Non-pigmented ciliary epithelial cell (primary cell): ENCODE measurements at places on chromosomes 3 and 15.
A peak's percentile ranks its signal among the peaks of the same experiment; 100 is the strongest.

DNA sequence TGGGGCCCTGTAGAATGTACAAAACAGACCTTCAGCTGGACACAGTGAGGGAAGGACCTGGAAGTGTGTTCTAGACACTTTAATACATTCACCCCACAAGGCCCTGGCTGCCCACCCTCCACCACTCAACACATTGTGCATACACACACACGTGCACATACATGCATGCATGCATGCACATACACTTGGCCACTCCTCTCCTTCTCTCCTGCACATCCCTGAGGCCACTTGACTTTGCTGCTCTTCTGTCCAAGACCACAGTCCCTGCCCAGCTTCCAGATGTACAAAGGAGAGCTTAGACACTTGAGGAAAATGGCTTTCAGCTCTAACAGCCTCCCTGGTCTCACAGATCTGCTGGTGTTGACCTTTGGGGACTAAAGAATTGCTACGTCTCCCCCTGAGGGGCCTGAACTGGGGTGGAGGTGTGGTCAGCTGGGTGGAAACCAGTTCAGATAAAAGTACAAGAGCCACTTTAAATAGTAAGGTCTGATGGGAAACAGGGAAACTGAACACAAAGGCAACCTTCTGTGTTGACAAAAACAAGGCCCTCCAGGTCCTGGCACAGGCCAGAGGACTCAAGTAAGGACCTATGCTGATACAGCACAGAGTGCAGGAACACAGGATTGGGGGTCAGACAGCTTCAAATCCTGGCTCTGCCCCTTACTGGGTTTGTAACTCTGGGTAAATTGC is 24.8 kb upstream of the NOX5 start:
- no peak for DNase-seq

- DNase-seq: no peak
Observed at GRCh38 chr15:69999392-70000085, 98.2 kb downstream of the TLE3 start.

DNA sequence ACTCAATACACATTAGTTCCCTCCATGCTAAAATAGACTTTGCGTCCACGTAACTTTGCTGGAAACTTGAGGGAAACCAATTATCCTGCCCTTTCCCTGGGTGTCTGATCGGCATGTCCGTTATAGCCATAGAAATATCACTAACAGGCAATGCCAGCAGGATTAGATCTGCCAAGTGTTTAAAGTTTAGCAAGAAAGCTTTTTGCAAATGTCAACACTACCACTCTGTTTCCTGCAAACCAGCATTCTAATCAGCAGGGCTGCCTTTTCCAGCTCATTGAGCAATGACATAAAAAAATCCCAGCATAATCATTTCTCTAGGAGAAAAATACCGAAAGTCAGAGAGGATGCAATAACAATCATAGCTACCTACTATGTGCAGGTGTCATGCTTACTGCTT is 60.9 kb downstream of the NOX5 start:
- DNase-seq: no peak

- no peak for DNase-seq
Observed at GRCh38 chr15:71549697-71550096, 260.7 kb upstream of the NR2E3 start.

- no peak for DNase-seq
Observed at GRCh38 chr3:153357436-153357835, 195.4 kb downstream of the RAP2B start.

- no peak for DNase-seq
Observed at GRCh38 chr15:68278345-68278594, 725 bp downstream of the FEM1B start.

DNA sequence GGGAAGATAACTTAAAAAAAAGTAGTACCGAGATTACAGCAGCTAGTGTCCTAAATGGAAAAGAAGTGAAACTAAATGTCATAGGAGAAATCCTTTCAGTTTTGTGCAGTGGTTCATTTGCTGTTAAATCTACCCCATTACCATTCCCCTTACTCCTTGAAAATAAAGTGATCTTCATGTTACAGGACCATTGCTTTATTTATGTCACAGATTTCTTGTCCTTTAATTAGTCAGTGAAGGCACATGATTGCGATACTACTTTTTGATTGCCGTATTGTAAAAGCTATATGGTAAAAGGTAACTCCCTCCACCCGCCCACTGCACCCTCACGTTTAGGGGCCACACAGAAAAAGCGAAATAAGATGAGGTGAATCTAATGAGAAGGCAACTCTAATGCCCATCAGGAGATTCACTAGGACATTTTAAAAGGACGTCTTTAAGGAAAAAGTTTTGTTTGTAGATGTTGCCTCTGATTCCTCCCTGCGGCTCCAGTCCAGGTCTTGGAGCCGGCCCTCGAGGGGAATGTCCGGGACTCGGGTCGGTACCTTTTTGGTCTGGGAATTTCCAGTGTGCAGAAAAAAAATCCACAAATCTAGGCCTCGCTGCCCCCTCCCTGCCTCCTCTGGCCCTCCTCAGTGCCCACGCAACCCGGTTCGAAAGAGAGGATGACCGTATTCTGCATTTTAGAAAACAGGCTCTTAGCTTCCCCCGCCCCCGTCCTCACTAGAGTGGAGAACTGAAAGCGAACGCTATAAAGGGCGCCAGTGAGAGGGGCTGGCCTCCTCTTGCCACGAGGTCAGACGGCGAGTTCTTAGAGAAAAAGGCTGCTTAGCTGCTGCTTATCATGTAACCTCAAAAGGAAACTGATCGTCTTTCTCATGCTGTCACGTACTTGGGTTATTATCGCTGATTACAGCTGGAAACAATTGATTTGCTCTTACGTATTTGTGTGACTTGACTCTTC is 21.8 kb upstream of the NFKBIZ start:
- no peak for DNase-seq

GRCh38 chr15:49225572-49226281 is 55.7 kb downstream of the GALK2 start:
- DNase-seq: no peak

DNA sequence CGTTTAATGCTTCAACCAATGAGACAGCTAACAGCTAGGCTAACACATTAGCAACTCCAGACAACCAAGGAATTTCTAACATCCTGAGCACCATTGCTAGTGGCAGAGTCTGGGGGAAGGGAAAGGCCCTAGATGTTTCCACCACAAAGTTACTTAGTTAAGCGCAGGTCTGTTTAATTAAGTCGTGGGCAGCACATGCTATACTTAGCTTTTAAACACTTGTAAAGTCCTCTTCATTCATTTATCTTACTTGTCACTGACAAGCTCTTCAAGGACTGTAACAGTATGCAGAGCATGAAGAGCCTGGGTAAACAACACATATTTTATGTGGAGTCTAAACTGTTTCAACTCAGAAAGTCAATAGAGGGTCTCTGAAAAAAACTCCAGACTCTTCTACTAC is 221.1 kb upstream of the WNT5A start:
- no peak for DNase-seq

GRCh38 chr3:26962492-26963360 is 340.2 kb downstream of the LRRC3B start:
- DNase-seq: no peak

DNA sequence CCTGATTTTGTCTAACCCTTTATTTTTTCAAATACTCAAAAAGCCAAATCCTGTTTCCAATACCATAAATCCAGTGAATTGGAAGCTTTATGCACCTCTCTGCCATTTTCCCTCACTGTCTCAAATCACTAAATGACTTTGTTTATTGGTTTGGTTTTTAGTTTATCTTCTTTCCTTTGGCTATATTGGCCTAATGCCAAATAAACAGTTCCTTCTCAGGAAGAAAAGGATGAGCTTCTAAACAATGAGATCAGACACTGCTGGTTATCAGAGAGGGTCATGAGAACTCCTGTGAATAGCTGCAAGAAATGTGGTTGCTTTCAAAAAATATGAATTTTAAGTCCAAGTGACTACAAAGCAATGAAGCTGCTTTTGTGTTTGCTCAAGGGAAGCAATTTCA is 359.9 kb downstream of the MECOM start:
- DNase-seq: no peak

DNA sequence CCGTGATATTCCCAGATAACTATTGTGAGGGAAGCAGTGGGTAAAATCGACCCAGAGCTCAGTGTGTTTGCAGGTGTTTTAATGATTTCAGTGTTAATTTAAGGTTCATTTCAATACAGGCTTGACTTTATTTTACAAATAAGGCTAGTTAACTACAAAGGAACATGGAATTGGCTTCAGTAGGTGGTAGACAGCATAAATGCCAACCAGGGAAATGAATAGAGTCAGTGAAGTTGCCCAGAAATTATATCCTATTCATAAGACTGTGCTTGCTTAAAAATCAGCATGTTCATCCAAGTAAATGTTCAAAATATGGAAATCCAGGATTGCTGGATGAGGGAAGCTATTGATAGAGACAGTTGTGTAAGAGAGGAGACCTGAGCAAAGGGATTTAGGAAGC is 66.1 kb downstream of the LARS2 start:
- no peak for DNase-seq

GRCh38 chr3:159766563-159767185 is 222.0 kb upstream of the IL12A start:
- no peak for DNase-seq

GRCh38 chr15:62277816-62278394 is 112.8 kb upstream of the C2CD4B start:
- DNase-seq: no peak

DNA sequence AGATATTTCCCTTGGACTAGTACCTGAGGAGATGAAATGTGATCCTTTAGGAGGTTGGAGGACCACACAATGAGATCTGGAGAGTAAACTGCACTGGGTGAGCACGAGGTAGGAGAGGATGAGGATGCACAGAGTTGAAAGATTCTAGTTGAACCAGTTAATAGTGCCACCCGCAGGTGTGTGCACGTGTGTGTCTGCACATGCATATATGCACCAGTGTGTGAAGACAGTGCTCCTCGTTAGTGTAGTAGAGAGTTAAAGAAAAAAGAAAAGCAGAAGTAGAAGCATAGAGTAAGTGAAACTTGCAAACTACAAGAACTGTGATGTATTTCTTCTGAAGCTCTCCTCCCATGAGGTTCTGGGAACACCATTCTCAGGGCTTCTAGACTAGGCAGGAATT is 8.4 kb downstream of the MED12L start:
- no peak for DNase-seq

DNA sequence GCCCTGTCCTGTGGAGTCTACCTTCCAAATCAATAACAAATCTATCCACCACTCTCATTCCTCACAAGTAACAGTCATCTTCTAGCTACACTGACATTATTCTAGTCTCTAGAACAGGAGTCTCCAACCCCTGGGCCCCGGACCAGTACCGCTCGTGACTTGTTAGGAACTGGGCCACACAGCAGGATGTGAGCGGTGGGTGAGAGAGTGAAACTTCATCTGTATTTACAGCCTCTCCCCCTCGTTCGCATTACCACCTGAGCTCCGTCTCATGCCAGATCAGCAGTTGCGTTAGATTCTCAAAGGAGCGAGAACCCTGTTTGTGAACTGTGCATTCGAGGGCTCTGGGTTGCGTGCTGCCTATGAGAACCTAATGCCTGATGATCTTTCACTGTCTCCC is 31.9 kb downstream of the ROBO2 start:
- no peak for DNase-seq

DNA sequence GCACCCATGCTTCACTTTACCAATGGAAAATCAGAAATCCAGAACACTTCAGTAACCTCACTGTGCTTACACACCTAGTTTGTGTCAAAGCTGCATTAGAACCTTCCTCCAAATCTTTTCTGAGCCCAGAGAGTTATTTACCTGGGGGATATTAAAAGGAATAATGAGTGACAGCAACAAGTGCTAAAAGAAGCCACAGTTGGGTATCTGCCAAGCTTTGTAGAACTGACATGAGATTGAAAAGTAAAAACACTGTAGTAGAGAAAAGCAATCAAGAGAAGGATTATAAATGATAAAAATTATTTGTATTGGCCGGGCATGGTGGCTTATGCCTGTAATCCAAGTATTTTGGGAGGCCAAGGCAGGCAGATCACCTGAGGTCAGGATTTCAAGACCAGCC is 8.8 kb upstream of the TBC1D23 start:
- DNase-seq: no peak

DNA sequence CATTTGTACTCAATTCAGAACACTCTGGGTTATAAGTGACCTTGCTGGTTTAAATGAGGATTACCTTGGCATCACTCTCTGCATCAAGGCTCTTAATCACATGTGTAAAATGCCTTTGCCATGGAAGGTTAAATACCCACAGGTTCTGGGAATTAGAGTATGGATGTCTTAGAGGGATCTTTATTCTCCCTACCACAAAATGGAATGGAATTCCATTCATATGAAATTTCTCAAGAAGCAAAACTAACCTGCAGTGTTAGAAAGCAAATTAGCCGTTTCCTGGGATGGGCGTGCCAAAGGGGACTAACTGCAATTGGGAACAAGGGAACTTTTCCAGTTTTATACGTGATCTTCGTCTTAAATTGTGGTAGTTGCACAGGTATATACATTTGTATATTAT is 39.8 kb downstream of the TBL1XR1 start:
- DNase-seq: no peak

GRCh38 chr3:106058475-106058874 is 189.7 kb upstream of the CBLB start:
- no peak for DNase-seq

DNA sequence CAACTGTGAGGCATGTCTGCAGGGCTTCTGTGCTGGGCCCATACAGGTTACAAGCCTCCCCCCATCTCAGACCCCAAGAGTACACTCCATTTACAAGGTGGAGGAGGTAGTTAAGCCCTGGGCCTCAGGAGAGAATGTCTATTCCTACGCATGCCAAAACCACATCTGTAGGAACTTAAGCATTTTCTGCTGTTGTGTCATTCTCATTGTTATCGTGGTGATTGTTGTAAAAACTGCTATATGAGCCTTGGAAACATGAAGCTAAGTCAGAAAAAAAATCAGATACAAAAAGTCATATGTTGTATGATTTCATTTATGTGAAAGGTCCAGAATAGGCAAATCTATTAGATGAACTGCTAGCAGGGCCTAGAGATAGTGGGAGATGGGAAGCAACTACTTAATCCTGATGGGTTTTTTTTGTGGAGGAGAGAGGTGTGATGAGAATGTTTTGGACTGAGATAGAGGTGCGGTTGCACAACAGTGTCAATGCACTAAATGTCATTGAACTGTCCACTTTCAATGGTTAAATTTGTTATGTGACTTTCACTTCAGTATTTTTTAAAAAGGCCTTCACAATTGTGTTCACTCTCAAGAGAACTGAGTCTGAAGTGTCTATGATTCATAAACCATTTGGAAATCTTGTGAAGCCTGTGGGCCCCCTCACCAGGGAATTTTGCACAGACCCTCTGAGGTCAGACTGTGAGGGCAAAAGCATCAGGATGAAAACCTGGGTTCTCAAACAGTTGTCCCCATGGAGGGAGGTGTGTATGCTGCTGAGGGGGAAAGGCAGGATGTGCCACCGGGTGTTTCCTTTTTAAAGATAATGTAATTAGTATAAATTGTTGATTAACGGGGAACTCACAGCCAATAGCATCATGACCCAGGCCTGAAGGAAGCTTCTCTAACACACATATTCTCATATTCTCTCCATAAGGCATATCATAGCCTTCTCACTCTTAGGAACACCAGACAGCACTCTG is 3.2 kb downstream of the RTP3 start:
- peak; percentile 67 for DNase-seq

GRCh38 chr3:5293207-5293606 is 105.7 kb downstream of the EDEM1 start:
- no peak for DNase-seq

GRCh38 chr15:56425976-56426375 is 39.0 kb downstream of the MNS1 start:
- no peak for DNase-seq

GRCh38 chr15:80026754-80027153 is 32.7 kb upstream of the ZFAND6 start:
- DNase-seq: no peak
